Kidney glomerular epithelial cell (primary cell): ENCODE measurements at places on chromosomes 1 and 21.

DNA sequence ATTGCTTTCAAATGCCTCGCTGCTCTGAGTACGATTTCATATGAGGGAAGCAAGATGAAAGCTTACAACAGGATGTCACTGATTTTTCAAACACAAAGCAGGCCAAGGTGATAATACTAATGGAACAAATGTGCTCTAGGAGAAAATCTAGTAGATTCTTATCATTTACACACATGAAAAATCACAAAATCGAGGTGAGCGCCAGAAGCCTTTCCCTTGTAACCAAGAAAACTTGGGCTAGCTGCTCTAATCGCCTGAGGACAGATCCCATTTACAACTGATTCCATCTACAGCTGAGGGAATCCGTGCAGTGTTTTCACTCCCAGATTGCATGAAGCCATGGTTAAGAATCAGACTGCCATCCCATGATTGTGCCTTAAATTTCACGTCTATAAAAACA, 117.5 kb downstream of the TM2D1 start:
- no peak for DNase-seq

- DNase-seq = no peak
Observed at GRCh38 chr1:52323731-52324130, 42.3 kb downstream of the CC2D1B start.

DNA sequence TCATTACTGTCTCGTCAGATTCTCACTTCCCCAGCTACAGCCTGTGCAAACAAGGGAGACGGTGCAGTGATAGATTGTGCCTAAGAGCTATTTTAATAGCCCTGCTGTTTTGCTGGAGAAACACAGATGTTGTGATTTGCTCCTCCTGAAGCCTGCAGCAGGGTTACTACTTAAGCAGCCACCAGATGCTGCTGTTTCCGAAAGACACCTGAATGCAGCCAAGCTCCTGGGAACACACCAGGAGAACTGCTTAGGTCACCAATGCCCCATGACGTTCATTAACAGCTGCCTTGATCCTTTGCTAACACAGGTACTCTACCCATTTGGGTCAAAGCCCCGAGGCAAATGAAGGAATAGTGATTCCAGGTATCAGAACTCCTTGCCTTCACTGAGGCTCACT, 411.8 kb upstream of the DAB1 start:
- no peak for DNase-seq

- no peak for DNase-seq
Observed at GRCh38 chr21:37532868-37533780, 166.6 kb downstream of the DYRK1A start.

DNA sequence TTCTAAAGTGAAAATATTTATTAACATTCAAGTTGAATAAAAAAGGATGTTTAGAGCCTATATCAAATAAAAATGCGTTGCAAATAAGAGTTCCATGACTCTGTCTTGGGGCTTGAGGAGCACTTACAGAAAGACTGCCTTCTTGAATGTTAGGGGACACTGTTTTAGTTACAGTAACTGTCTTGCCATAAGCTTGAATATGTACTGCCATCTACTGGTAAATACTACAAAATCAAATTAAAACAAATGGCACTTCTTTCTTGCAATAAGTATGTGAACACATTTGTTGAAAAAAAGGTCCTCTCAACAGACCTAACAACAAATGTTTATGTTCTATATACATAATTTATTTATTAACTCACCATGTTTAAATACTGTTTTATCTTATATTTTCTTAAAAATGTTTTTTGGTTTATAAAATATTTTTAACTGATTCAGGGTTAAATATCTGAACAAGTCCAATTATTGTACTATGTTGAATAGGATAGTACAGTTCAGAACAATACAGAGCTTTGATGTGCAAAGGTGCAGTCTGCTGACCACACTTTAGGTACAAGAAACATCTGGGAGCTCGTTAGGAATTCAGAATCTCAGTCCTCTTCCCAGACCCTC, 199.5 kb downstream of the LRRIQ3 start:
- DNase-seq = peak; percentile 71

DNA sequence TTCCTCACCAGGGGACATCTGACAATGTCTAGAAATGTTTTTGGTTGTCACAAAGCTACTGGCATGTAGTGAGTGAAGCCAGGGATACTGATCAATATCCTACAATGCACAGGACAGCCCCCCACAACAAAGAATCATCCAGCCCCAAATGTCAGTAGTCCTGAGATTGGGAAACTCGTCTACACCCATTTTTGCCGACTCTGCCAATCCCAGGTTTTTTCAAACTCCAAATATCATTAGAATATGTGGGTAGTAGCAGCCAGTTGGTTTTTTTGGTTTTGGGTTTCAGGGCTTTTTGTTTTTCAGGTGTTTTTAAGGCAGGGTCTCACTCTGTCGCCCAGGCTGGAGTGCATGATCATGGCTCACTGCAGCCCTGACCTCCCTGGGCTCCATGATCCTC, 5.9 kb downstream of the SPATA46 start:
- no peak for DNase-seq

DNA sequence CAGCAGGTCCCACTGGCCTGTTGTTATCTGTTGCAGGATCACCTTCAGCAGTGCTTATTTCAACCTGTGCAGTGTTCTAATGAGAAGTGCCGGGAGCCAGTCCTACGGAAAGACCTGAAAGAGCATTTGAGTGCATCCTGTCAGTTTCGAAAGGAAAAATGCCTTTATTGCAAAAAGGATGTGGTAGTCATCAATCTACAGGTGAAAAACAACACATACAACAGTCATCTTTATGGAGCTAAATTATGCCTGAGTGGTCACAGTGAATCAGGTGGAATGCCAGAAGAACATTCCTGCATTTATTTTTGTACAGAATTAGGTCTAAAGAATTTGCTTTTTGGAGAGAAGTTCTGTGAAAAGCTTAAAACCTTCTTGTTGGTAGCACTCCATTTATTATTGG, 33.2 kb downstream of the TRAF5 start:
- no peak for DNase-seq

- DNase-seq = peak; percentile 4
Observed at GRCh38 chr1:63537940-63538339, 14.6 kb downstream of the EFCAB7 start.

GRCh38 chr1:45243476-45244343, 37.3 kb upstream of the ZSWIM5 start:
- no peak for DNase-seq

GRCh38 chr21:33117101-33117888, 47.4 kb downstream of the OLIG1 start:
- no peak for DNase-seq

DNA sequence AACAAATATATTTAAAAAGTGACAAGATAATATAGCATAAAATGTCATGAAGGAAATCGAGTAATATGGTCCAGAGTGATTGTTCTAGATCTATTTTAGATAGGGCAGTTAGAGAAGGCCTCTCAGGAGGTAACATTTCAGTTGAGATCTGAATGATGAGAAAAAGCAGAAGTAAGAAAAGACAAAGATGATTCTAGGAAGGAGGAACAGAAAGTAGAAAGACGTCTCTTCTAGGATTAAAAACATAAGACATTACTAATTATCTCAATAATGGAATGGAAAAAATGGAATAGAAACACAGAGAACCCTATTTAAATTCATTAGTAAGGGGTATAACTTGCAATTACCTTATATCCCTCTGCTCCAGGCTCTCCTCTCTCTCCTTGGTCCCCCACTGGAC, 130.0 kb upstream of the ZNHIT6 start:
- DNase-seq = no peak
